ENCODE measurements at places on chromosomes 1 and 21.
A peak's percentile ranks its signal among the peaks of the same experiment; 100 is the strongest.

DNA sequence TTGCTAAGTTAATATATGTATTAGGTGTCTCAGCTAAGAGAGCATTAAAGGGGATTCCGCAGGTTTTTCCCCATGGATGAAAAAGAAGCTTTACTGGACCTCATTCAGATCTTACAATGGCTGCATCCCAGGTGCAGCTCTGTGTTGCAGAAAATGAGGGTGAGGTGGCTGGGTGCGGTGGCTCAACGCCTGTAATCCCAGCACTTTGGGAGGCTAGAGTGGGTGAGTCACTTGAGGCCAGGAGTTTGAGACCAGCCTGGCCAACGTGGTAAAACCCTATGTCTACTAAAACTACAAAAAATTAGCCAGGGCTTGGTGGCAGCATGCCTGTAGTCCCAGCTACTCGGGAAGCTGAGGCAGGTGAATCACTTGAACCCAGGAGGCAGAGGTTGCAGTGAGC, 58.5 kb upstream of the MORC3 start:
- no peak for DNase-seq

- no peak for DNase-seq
Measured at GRCh38 chr1:52190500-52191252, 48.8 kb downstream of the ZFYVE9 start.

DNA sequence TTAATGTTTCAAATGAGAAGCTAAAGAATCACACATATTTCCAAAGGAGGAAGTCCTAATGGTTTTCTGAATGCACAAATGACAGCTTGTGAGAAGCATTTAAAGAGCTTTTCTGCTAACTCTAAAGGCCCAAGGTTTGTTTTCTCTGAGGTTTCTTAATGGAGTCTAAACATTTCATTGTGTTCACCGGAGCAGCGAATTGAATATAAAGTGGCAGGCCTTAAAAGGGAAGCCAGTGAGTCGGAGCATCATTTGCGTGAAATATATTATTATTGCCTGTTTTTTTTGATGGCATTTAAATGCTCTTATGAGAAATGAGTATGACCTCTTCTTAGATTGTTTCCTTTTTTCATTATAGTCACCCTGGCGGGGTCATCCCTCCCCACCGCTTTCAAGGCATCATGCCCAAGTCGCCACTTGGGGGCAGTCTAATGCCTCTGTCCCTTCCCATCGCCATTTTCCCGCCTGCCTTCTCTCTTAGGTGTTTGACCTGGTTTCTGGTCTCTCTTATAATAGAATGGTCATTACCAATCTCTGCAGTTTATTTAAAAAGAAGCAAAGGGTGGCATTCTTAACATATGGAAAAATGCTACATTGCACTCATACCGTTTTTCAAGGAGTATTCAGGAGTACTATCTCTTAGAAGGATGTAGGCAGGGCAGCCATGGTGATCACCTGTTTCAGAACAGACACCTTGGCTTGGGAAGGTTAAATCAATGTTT, 25.3 kb upstream of the OVAAL start:
- DNase-seq = peak; percentile 63

DNA sequence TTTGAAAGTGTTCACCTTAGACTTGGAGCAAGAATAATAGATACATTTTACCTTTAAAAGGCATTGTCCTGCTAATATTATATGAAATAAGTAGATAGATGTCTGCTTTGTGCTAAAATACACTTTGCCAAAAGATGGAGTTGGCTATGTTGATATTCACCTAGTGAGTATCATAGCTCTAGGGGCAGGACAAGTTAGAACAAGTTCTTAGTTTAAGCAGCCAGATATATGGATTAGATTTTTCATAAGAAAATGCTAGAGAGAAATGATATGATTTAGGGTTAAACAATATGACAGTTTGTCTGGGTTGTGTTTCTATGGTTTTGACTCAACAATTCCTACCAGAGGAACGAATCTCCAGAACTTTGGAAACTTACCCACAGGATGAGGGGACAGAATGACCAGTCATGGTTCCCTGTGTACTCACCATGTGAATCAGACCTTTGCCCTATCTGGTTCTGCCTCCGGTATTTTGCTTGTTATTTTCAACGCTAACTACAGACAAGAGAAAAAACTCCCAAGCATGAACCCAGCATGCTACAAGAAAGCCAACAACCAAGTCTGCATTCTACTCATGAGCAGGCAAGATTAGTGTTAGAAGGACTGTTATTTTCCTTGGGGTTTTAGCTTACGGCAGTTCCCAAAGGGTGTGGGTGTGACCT, 1.7 kb downstream of the F5 start:
- DNase-seq = no peak

- no peak for DNase-seq
Measured at GRCh38 chr1:228283043-228283371, 75.2 kb downstream of the OBSCN start.

- no peak for DNase-seq
Measured at GRCh38 chr1:18999359-18999758, 42.9 kb upstream of the IFFO2 start.

GRCh38 chr1:182054698-182055326, 6.7 kb downstream of the ZNF648 start:
- no peak for DNase-seq

DNA sequence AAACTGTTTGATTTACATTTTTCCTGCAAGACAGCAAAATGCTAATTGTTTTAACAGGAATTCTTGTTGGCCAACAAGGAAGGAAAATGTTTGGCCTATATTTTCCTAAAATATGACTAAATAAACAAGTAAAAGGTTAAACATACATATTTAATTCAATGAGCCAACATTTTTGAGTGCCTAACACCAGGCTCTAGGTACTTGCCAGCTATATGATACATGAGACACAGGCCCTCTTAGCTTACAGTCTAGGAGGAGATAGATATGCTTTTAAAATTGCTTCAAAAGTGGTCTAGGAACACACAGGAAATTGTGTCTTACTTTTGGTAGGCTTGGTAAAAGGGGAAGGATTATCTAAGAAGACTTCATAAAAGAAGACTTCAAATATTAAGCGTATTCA, 50.9 kb downstream of the PIGK start:
- no peak for DNase-seq

- no peak for DNase-seq
Measured at GRCh38 chr1:57377339-57378139, 46.3 kb downstream of the DAB1 start.

- no peak for DNase-seq
Measured at GRCh38 chr1:158924677-158925076, 6.7 kb upstream of the PYHIN1 start.

- no peak for DNase-seq
Measured at GRCh38 chr1:243735457-243735856, 114.6 kb downstream of the AKT3 start.

GRCh38 chr21:40563900-40564299, 283.1 kb downstream of the DSCAM start:
- DNase-seq = no peak

DNA sequence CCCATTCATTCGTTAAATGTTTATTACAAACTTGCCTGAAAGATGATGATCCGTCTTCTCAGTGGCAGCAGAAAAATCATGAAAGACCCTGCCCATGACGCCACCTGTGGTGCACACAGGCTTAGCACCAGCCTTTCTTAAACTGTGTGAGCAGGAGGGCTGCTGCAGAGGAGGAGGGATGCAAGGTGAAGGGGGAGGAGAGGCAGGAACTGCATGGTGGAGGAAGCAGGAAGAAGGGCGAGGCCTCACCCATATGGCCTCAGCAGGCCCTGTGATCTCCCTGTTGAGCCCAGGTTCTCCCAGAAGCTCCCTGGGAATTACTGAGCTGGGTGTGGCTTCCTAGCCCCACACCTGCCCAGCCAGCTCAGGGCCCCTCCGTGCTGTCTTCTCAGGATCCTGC, 25.0 kb upstream of the RD3 start:
- no peak for DNase-seq

DNA sequence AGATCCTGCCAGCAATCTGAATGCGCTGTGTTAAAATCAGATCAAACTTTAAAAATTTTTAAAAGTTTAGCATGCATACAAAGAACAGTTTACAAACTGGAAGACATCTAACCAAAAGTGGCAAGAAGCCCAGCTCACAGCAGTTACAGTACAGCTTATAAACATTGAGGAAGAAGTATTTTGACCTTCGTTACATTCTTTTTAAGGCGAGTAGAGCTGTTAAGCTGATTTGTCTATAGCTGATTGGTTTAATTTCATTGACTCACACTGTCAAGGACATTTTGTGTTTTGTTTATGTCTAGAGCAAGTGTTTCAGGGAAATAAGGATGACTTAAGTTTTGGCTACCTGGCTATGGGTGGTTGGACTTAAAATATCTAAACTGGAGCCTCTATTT, 3.0 kb upstream of the PGM1 start:
- no peak for DNase-seq
